ENCODE measurements at places on chromosomes 3 and 15. TPM values are rescaled to one million over a fixed set of nuclear protein-coding genes. Genes with fewer than 3 reads are reported as not detected.

GRCh38 chr3:191944835-191945234 is 483.9 kb downstream of the PYDC2 start:
- no peaks in the 10 kb centered on the region for H3K4me1 ChIP-seq
- H3K36me3 ChIP-seq, result no peaks in the 10 kb centered on the region
- no peak for DNase-seq
- H3K27ac ChIP-seq, result no peak overlapping the region

The ALDH1A2 gene
- 0.61 TPM for total RNA-seq

DNA sequence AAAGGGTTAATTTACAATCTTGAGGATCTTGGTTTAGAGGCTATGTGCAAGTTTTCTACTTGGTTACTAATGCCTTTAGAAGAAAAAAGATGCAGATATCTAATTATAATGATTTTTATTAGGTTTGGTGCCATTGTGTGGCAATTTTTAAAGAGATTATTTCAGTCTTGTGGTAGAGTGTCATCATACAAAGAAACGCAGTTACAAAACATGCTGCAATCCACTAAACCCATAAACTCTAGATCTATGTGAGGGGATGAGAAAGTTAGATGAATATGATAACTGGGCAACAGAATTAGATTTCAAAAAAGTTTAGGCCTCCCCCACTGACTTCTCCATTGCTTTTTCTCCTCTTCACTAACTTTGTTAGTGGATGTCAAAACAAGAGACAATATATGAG is 106.0 kb downstream of the ARPP21 start:
- no peaks in the 10 kb centered on the region for H3K36me3 ChIP-seq
- H3K27ac ChIP-seq, result no peak overlapping the region
- H3K27me3 ChIP-seq, result no peaks in the 10 kb centered on the region

DNA sequence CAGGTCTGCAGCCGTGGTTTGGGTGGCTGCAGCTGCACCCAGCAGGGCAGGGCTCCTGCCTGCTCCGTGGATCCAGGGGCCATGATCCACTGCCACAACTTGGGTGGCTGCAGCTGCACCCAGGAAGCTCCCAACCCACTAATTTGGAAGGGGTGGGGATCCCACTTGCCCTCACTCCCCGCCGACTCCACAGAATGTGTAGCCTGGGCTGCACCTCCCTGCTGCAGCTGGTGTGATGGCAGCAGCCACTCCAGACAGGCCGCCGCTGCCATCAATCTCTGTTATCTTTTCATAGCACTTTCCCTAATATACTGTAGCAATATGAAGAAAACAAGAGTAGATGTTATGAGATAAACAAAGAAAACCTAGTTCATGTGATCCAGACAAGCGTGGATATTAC is 137.8 kb upstream of the CNTN3 start:
- H3K27ac ChIP-seq, result no peak overlapping the region
- H3K4me3 ChIP-seq, result no peak overlapping the region
- H3K27me3 ChIP-seq, result no peaks in the 10 kb centered on the region

The CLDN1 gene
- total RNA-seq, result 39.3 TPM

GRCh38 chr3:122577409-122578031 is at the start of gene PARP15:
Gene PARP15, plus strand, starts transcription at chr3:122577650. Its CDS starts 18 bp downstream, at chr3:122577668.
- DNase-seq, result no peak
- H3K4me3 ChIP-seq, result no peak within 1 kb of the TSS
- no peaks in the 10 kb centered on the region for H3K4me1 ChIP-seq

The ADGRG7 gene
- total RNA-seq, result 4.2 TPM

DNA sequence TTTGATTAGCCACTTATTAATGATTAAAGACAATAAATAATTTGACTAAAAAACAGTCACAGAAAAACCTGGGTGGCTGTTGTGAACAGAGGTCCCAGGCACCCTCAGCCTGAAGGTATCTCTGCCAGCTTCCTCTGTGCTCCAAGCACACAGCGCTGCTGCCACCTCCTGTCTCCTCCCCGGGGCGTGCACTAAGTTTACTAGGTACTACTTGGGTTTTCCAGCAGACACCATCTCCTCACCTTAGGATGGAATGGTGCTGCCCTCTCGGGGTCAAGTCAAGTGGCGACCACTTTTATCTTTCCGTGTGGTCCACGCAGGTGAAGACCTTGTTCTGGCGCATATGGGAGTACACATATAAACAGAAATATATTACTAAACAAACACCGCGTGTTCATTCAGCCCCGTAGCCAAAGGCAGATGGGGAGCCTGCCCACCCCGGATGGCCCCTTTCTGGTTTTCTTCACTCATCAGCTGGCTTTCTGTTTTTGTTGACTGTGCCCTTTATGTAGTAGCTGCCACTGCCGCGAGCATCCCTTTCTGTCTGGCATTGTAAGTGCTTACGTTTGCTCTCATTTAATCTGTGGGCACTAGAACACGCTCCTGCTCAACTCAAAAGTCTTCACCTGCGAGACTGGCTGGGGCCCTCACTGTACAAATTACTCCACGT is 128.0 kb downstream of the LRIG1 start:
- H3K36me3 ChIP-seq, result no peaks in the 10 kb centered on the region
- H3K27me3 ChIP-seq, result no peaks in the 10 kb centered on the region
- DNase-seq, result peak; percentile 74
- no peak overlapping the region for H3K4me3 ChIP-seq
- H3K27ac ChIP-seq, result no peak overlapping the region

DNA sequence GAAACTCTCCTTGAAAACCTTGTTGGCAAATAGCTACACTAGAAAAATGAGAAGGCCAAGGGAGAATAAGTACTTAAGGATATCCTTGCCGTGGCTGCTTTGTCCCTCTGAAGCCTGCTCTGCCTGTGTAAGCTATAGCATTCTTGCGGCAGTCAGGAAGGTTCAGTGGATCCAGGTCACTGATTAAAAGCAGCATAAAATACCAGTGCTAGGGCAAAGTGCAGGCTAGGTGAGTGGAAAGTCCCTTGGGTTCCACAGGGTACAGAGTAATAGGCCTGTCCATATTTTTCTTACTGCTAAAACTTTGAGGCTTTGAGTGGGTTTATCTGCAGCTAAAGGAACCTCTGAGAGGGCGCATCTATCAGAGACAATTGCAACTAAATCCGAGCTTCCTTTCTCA is 10.3 kb downstream of the CXCR6 start:
- no peak overlapping the region for H3K27ac ChIP-seq
- no peak for DNase-seq

The IP6K1 gene
- 35.5 TPM for total RNA-seq

The GOLGA6D gene
- not detected for total RNA-seq

- H3K27ac ChIP-seq, result no peak overlapping the region
- DNase-seq, result no peak
- H3K27me3 ChIP-seq, result no peaks in the 10 kb centered on the region
Measured at GRCh38 chr3:178217479-178217878, 318.8 kb upstream of the KCNMB2 start.

GRCh38 chr15:27545494-27546255 is 553.4 kb downstream of the OCA2 start:
- H3K4me1 ChIP-seq, result no peaks in the 10 kb centered on the region
- no peak overlapping the region for H3K27ac ChIP-seq
- DNase-seq, result no peak
- no peaks in the 10 kb centered on the region for H3K27me3 ChIP-seq
- no peak overlapping the region for H3K4me3 ChIP-seq
